ENCODE measurements at places on chromosomes 5 and 9. TPM values are rescaled to one million over a fixed set of nuclear protein-coding genes. Genes with fewer than 3 reads are reported as not detected.

The SLC46A2 gene
- 1.2 TPM for total RNA-seq

The BARX1 gene
- total RNA-seq: not detected

The CBY3 gene
- not detected for total RNA-seq

The C5orf58 gene
- total RNA-seq: not detected

The MAMDC2 gene
- total RNA-seq: 11.8 TPM

The GLT6D1 gene
- not detected for total RNA-seq

The CARD19 gene
- 18.6 TPM for total RNA-seq

The BSPRY gene
- total RNA-seq: 3.9 TPM

The GNAQ gene
- total RNA-seq: 17.8 TPM

The CFAP77 gene
- not detected for total RNA-seq

The RETREG1 gene
- total RNA-seq: 27.4 TPM

The PCDHA13 gene
- total RNA-seq: 0.79 TPM

The DMRT2 gene
- 11.8 TPM for total RNA-seq

The PCDHA9 gene
- total RNA-seq: 0.30 TPM

All from skin of body (tissue), 3 donors.